ENCODE measurements at places on chromosomes 2 and 18. TPM values are rescaled to one million over a fixed set of nuclear protein-coding genes. Genes with fewer than 3 reads are reported as not detected.

The ERLEC1 gene
- total RNA-seq, result 69.3 TPM

The EFHD1 gene
- total RNA-seq, result 10.4 TPM

The EDAR gene
- total RNA-seq, result not detected

The TTR gene
- total RNA-seq, result not detected

The B4GALT6 gene
- total RNA-seq, result 5.0 TPM

The ALK gene
- total RNA-seq, result 1.3 TPM

The PARD3B gene
- 51.2 TPM for total RNA-seq

The MROH2A gene
- 0.35 TPM for total RNA-seq

The HSBP1L1 gene
- total RNA-seq, result 50.1 TPM

The TUBA3D gene
- 0.76 TPM for total RNA-seq

The PIEZO2 gene
- 0.85 TPM for total RNA-seq

The DPP10 gene
- total RNA-seq, result 3.4 TPM

The C2orf42 gene
- 10.3 TPM for total RNA-seq

The AQP12B gene
- total RNA-seq, result 9.6 TPM

The ADAM17 gene
- 10.5 TPM for total RNA-seq

The MC4R gene
- not detected for total RNA-seq

The CAMKMT gene
- 20.8 TPM for total RNA-seq

The TYMS gene
- total RNA-seq, result 10.1 TPM

The KCTD1 gene
- 6.3 TPM for total RNA-seq

The TM4SF20 gene
- 4.1 TPM for total RNA-seq

The PLEK gene
- total RNA-seq, result 1.8 TPM

The OSR1 gene
- 3.9 TPM for total RNA-seq

The RAMP1 gene
- 11.6 TPM for total RNA-seq

The XDH gene
- 19.0 TPM for total RNA-seq

The LYPD1 gene
- total RNA-seq, result not detected

The DUSP19 gene
- total RNA-seq, result 1.5 TPM

The FAM237A gene
- total RNA-seq, result not detected

The KIAA2012 gene
- not detected for total RNA-seq

The CDK5R2 gene
- 0.54 TPM for total RNA-seq

The MOGAT1 gene
- not detected for total RNA-seq

The PRSS56 gene
- total RNA-seq, result not detected

The ODC1 gene
- total RNA-seq, result 31.5 TPM

Measured in Peyer's patch (tissue), 4 donors.